Kidney (tissue), 22 donors: ENCODE measurements at places on chromosomes 4 and X. TPM values are rescaled to one million over a fixed set of nuclear protein-coding genes. Genes with fewer than 3 reads are reported as not detected.

FHDC1 gene
- total RNA-seq: 5.9 TPM

MAGED4B gene
- total RNA-seq: 13.3 TPM

MAGEB10 gene
- not detected for total RNA-seq

TLR10 gene
- total RNA-seq: 2.0 TPM

LRCH2 gene
- total RNA-seq: 2.4 TPM

CXCL11 gene
- total RNA-seq: not detected

SPARCL1 gene
- total RNA-seq: 322 TPM

NPY5R gene
- 3.0 TPM for total RNA-seq

UGT2A1 gene
- not detected for total RNA-seq

UGT2B7 gene
- 161 TPM for total RNA-seq

DCAF12L2 gene
- total RNA-seq: 0.41 TPM

PDK3 gene
- total RNA-seq: 17.0 TPM

PIR gene
- total RNA-seq: 7.0 TPM

SRP72 gene
- total RNA-seq: 90.8 TPM

SLC16A2 gene
- total RNA-seq: 13.8 TPM

JAKMIP1 gene
- 0.69 TPM for total RNA-seq

LONRF3 gene
- 5.5 TPM for total RNA-seq

NHS gene
- 28.9 TPM for total RNA-seq

SERPINA7 gene
- total RNA-seq: not detected

COL4A5 gene
- 23.9 TPM for total RNA-seq
